ENCODE measurements at places on chromosomes 11 and 22.

DNA sequence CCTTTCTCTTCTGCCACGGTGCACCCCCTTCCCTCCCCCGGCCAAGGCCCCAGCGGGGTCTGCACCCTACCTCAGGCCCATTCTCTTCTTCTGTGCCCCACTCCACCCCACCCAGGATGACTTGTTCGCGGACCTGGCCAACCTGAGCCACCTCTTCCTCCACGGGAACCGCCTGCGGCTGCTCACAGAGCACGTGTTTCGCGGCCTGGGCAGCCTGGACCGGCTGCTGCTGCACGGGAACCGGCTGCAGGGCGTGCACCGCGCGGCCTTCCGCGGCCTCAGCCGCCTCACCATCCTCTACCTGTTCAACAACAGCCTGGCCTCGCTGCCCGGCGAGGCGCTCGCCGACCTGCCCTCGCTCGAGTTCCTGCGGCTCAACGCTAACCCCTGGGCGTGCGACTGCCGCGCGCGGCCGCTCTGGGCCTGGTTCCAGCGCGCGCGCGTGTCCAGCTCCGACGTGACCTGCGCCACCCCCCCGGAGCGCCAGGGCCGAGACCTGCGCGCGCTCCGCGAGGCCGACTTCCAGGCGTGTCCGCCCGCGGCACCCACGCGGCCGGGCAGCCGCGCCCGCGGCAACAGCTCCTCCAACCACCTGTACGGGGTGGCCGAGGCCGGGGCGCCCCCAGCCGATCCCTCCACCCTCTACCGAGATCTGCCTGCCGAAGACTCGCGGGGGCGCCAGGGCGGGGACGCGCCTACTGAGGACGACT is 15.9 kb downstream of the RTN4RL2 start:
- peak; percentile 34 for DNase-seq

GRCh38 chr11:28195449-28195848 is 87.3 kb downstream of the METTL15 start:
- no peak for DNase-seq

DNA sequence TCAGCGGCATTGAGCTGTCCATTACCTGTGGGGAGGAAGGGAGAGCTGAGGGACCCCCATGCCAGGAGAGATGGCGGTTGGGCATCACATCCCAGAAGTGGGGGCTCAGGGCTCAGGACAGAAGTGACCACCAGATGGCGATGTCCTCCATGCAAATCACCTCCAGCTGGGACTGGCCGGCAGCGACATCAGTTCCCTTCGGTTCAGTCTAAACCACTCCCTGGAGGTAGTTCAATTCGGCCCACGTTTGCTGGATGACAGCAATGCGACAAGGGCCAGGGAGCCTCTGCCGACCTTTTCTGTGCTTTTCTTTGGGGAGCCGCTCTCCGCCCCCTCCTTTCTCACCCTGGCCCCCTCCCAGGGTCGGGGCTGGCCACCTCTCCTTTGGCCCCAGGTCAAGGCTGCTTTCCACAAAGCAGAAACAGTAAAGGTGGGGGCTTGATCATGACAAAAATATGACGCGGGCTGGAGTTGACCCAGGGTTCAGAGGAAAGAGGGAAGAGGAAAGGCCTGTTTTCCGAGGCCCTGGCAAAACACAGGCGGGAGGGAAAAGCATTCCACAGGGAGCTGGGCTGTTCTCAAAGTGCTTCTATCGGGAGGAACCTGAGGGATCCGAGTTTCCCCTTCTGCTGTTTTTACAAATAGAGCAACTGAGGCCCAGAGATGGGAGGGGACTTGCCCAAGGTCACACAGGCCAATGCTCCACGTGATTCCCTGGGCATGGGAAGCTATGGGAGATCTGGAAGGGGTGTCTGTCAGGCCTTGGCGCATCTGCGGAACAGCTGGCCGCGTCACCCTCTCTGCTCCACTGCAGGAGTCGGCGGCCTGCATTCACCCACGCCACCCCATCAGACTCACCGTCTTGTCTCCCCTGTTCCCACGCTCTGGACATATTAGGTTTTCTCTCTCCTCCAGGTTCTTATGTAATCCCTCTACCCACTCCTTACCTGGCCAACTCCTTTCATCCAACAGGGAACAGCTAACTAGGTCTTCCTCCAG is 54.7 kb downstream of the FBXO7 start:
- DNase-seq = peak; percentile 90

- DNase-seq = no peak
Measured at GRCh38 chr22:50608996-50609395, 8.4 kb downstream of the MAPK8IP2 start.
